Activated T-cell treated with anti-CD3 and anti-CD28 coated beads, Interleukin-2, amount 50 U/mL, for 24 hours (primary cell): ENCODE measurements at places on chromosomes 6 and 20.

- no peak for DNase-seq
These were observed 11.3 kb downstream of the PAQR8 start for GRCh38 chr6:52373151-52373690.

- peak; percentile 38 for DNase-seq
These were observed 10.2 kb downstream of the UBE3D start for GRCh38 chr6:83055366-83055964.

DNA sequence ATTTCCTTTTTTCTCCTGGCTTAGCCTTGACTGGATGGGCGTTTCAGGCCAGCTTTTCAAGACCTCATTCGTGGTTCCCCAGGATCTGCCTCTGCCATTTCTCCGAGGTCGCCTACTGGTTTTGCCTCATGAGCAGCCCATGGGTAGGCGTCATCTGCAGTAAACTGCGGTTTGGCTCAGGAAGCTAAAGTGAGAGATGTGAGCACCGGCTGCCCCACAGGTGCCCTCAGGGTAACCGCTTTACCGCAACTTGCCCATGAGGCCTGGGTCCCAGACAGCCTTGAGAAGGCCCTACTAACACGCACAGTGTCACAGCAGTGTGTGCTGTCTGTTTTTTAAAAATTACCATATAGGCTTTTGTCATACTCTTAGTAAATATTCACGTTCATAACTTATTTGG is 53.4 kb upstream of the TBXT start:
- DNase-seq = no peak

DNA sequence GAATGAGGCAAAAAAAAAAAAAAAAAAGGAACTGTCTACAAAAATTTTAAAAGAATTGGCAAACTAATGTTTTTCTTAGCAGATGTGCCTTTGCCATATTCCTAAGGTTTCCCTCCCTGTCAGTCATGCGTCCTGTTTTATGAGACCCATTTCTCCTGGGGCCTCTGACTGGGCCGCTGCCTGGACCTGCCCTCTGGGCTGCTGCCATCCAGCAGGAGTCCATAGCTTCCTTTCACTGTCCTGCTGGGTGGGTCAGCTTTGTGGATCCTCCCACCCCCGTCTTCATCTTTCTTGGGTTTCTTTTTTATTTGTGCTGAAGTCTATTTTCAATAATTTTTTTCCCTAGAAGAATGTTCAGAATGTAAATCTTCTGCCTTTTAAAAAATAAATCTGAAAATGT is 110.8 kb upstream of the SCP2D1 start:
- no peak for DNase-seq

GRCh38 chr6:150641398-150642139 is 41.9 kb downstream of the PLEKHG1 start:
- DNase-seq = no peak

- DNase-seq = no peak
These were observed 262.3 kb downstream of the ZNF217 start for GRCh38 chr20:53331151-53331973.
